Endodermal cell (in vitro differentiated cells): ENCODE measurements at places on chromosomes 3 and 15.

- H3K27me3 ChIP-seq: peaks cover 90% of the 10 kb centered on the region
- H3K27ac ChIP-seq: no peak overlapping the region
- no peaks in the 10 kb centered on the region for H3K36me3 ChIP-seq
- no peak for DNase-seq
Observed at GRCh38 chr3:12423918-12424630, 60.2 kb upstream of the TSEN2 start.

DNA sequence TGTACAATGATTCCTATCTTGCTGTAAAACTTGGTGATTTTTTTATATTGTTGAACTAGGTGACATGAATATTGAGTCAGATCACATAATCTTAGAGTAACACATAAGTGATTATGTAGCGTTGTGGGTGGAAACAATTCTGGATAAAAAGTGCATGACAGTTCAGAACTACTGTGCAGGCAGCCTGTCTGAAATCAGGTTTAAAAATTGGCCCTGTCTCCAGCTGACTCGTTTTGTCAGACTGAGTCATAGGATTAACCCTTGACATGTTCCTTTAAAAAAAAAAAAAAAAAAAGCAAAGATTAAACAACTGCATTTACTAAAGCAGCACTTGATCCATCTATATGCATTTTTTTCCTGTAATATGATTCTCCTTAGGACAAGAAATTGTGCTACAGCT lies 160.0 kb upstream of the CGNL1 start:
- H3K36me3 ChIP-seq: no peaks in the 10 kb centered on the region
- H3K4me1 ChIP-seq: peaks cover 6% of the 10 kb centered on the region
- peak overlapping the region; percentile 3 for H3K27ac ChIP-seq

DNA sequence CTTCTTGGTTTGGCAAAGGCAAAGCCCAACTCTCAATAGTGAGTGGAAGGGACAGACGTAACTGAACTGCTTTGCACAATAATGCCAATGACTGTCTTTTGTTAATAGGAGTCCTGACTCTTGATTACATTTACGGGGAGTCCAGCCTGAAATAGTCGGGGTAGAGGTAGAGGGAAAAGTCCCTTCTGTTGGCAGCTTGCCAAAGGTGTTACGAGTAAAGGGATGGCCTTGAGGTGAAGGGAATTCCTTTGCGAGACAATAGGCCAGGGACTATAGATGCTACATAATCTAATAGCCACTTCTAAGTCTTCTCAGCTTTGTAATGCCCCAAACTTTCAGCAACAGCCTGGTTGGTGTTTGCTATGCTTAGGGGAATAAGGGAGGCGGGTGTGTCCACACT lies 2.2 kb upstream of the SENP2 start:
- peak; percentile 61 for DNase-seq
- no peak overlapping the region for H3K27ac ChIP-seq
- H3K36me3 ChIP-seq: no peaks in the 10 kb centered on the region
- H3K27me3 ChIP-seq: no peaks in the 10 kb centered on the region
- no peak overlapping the region for H3K4me3 ChIP-seq
- no peaks in the 10 kb centered on the region for H3K4me1 ChIP-seq

- no peak overlapping the region for H3K27ac ChIP-seq
- no peaks in the 10 kb centered on the region for H3K27me3 ChIP-seq
- no peaks in the 10 kb centered on the region for H3K36me3 ChIP-seq
- no peak for DNase-seq
- no peak overlapping the region for H3K4me3 ChIP-seq
- no peaks in the 10 kb centered on the region for H3K4me1 ChIP-seq
Observed at GRCh38 chr3:61893840-61894566, 332.6 kb downstream of the PTPRG start.

GRCh38 chr3:80993241-80993945 lies 768.1 kb downstream of the GBE1 start:
- no peak overlapping the region for H3K27ac ChIP-seq
- H3K36me3 ChIP-seq: no peaks in the 10 kb centered on the region
- no peak for DNase-seq

DNA sequence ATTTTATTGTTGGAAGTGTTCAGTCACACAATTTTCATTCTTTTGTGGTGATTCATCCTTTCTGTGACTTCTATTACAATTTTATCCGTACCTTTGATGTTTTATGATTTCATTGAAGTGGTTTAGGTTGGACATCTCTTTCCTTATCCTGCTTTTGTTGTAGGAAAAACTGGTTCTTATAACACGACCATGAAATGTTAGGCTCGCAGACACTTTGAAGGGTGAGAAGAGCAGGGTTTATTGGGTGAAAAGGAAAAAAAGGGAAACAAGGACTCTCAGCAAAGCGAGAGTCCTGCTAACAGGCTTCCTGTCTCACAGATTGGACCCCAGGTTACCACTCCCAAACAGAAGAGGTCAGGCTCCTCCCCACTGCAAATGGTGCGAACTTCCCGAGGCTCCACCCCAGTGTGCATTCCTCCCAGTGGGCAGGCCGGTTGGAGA lies 257.4 kb downstream of the STXBP5L start:
- H3K4me3 ChIP-seq: no peak overlapping the region
- H3K36me3 ChIP-seq: no peaks in the 10 kb centered on the region
- no peaks in the 10 kb centered on the region for H3K27me3 ChIP-seq
- no peak overlapping the region for H3K27ac ChIP-seq
- DNase-seq: peak; percentile 57
- H3K4me1 ChIP-seq: no peaks in the 10 kb centered on the region

DNA sequence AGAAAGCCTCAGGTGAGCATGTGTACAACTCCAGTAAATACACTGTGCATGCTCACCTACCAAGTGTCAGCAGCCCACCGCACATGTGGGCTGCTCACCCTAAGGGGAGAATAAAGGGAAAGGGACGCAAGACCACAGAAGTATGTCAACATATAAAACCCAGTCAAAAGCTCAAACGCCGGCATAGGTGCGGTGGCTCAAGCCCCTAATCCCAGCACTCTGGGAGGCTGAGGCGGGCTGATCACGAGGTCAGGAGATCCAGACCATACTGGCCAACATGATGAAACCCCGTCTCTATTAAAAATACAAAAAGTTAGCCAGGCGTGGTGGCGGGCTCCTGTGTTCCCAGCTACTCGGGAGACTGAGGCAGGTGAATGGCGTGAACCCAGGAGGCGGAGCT lies 732.1 kb downstream of the ZPLD1 start:
- no peak overlapping the region for H3K4me3 ChIP-seq
- no peak for DNase-seq
- H3K27me3 ChIP-seq: no peaks in the 10 kb centered on the region
- H3K27ac ChIP-seq: no peak overlapping the region
- H3K36me3 ChIP-seq: no peaks in the 10 kb centered on the region

- no peaks in the 10 kb centered on the region for H3K27me3 ChIP-seq
- H3K36me3 ChIP-seq: no peaks in the 10 kb centered on the region
- no peak overlapping the region for H3K4me3 ChIP-seq
Observed at GRCh38 chr3:41026394-41027177, 172.7 kb upstream of the CTNNB1 start.

DNA sequence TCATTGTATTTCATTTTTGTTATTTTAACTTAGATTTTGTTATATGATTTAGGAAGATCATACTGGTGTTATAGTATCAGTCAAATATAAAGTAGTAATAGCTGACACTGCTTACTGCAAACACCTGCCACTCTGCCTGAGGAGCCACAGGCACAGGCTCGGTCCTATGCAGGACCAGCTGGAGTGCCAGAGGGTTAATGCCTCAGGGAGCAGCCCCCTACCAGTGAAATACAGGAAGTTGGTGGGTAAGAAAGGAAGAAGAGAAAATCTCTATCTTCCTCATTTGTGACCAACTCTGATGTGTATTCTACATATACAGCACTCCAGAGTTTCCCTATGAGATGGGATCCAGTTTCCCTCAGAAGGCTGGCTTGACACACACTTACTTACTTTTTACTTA lies 593.3 kb downstream of the UNC13C start:
- H3K4me1 ChIP-seq: no peaks in the 10 kb centered on the region
- no peak overlapping the region for H3K27ac ChIP-seq
- H3K36me3 ChIP-seq: no peaks in the 10 kb centered on the region
- H3K27me3 ChIP-seq: no peaks in the 10 kb centered on the region
- DNase-seq: no peak

DNA sequence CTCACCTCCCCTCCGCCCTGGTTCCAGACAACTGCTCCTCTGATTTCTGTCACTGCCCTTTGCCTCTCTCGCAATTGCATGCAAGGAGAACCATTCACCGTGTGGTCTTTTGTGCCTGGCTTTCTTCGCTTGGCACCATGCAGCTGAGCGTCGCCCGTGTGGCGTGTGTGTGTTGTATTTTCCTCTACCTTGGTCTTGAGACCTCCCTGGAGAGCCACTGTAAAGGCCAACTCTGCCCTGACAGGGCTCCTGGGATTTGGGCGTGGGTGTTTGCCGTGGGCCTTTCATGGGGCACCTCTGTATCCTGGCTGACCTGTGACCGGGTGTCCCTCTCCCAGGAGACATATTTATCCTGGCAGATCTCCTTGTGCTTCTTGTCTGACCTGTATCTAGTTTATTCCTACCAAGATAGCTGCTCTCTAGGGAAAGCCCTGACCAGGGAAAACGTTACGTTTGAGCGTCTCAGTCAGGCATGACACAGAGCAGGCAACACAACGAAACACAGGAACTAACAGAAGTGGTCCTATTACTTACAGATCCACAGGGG lies 2.0 kb upstream of the PIGZ start:
- peaks cover 58% of the 10 kb centered on the region for H3K27me3 ChIP-seq
- H3K36me3 ChIP-seq: no peaks in the 10 kb centered on the region
- H3K4me1 ChIP-seq: no peaks in the 10 kb centered on the region
- no peak overlapping the region for H3K27ac ChIP-seq
- H3K4me3 ChIP-seq: no peak overlapping the region
- DNase-seq: no peak

DNA sequence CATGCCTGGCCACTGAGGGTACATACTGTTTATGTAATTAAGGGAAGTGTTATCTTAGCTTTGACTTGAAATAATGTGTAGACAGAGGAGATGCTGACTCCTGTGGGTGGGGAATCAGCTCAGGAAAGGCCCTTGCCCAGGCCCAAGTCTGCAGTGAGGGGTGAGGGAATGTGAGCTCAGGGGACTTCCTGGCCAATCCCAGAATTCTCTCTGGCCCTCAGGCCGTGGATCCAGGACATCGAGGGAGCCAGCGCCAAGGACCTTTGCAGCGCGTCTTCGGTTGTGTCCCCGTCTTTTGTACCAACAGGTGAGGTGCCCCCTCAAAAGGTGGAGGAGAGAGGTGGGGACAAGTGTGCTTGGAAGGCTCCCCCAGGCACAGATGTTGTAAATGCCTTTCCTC lies 6.4 kb downstream of the CIB1 start:
- H3K4me1 ChIP-seq: no peaks in the 10 kb centered on the region
- peaks cover 9% of the 10 kb centered on the region for H3K36me3 ChIP-seq
- no peak overlapping the region for H3K4me3 ChIP-seq
- no peaks in the 10 kb centered on the region for H3K27me3 ChIP-seq

GRCh38 chr3:155443815-155444214 lies 150.3 kb upstream of the STRIT1 start:
- no peak for DNase-seq
- H3K27me3 ChIP-seq: no peaks in the 10 kb centered on the region
- H3K4me3 ChIP-seq: no peak overlapping the region
- H3K27ac ChIP-seq: no peak overlapping the region
- H3K36me3 ChIP-seq: no peaks in the 10 kb centered on the region

- no peak for DNase-seq
- no peaks in the 10 kb centered on the region for H3K36me3 ChIP-seq
- H3K27me3 ChIP-seq: no peaks in the 10 kb centered on the region
- no peaks in the 10 kb centered on the region for H3K4me1 ChIP-seq
- no peak overlapping the region for H3K4me3 ChIP-seq
Observed at GRCh38 chr3:40242216-40242615, 67.3 kb upstream of the EIF1B start.

DNA sequence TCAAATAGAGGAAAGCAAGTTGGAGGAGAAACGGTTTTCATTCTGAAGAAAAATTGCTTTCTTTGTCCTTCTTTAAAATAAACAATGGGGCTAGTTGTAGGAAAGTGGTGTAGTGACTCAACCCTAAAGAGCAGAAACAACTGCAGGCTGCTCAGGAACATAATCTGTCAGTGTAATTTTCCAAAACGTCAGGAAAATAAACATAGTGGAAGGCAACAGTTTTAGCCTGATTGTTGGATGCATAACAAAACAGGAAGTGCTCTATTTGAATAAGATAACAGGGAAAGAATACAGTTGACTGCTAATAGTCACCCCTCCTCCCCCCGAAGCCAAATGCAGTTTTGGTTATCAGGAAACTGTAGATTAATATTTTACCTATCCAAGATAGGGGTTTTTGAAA lies 167.6 kb downstream of the ECT2 start:
- no peak overlapping the region for H3K27ac ChIP-seq
- no peaks in the 10 kb centered on the region for H3K36me3 ChIP-seq
- DNase-seq: no peak

- no peak overlapping the region for H3K27ac ChIP-seq
- no peak for DNase-seq
- no peak overlapping the region for H3K4me3 ChIP-seq
- H3K27me3 ChIP-seq: peaks cover 4% of the 10 kb centered on the region
- no peaks in the 10 kb centered on the region for H3K4me1 ChIP-seq
Observed at GRCh38 chr15:69725957-69726356, 273.3 kb downstream of the RPLP1 start.

GRCh38 chr3:112627419-112627818 lies 13.5 kb downstream of the CCDC80 start:
- no peak overlapping the region for H3K4me3 ChIP-seq
- peaks cover 8% of the 10 kb centered on the region for H3K4me1 ChIP-seq
- no peak for DNase-seq
- no peaks in the 10 kb centered on the region for H3K27me3 ChIP-seq
- no peaks in the 10 kb centered on the region for H3K36me3 ChIP-seq

GRCh38 chr3:184289426-184289938 lies 9.6 kb upstream of the PSMD2 start:
- H3K27ac ChIP-seq: no peak overlapping the region
- no peak overlapping the region for H3K4me3 ChIP-seq
- no peaks in the 10 kb centered on the region for H3K36me3 ChIP-seq
- H3K27me3 ChIP-seq: peaks cover 17% of the 10 kb centered on the region
- H3K4me1 ChIP-seq: no peaks in the 10 kb centered on the region

DNA sequence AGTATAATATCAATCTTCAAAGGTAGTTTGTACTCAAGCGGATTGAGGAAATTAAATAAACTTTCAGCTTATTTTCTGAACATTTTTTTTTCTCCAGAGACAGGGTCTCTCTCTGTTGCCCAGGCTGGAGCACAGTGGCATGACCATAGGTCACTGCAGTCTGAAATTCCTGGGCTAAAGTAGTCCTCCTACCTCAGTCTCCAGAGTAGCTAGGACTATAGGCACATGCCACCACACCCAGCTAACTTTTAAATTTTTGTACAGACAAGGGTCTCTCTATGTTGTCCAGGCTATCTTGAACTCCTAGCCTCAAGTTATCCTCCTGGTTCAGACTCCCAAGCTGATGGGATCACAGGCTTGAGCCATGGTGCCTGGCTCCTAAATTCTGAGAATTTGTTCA lies 97.1 kb downstream of the FAIM start:
- no peak overlapping the region for H3K27ac ChIP-seq
- H3K27me3 ChIP-seq: no peaks in the 10 kb centered on the region

- no peak overlapping the region for H3K27ac ChIP-seq
- no peak for DNase-seq
- no peak overlapping the region for H3K4me3 ChIP-seq
- H3K36me3 ChIP-seq: peaks cover 3% of the 10 kb centered on the region
- H3K4me1 ChIP-seq: no peaks in the 10 kb centered on the region
Observed at GRCh38 chr3:154135511-154136173, 14.5 kb downstream of the ARHGEF26 start.

GRCh38 chr3:11616551-11616950 lies 27.2 kb downstream of the VGLL4 start:
- H3K27ac ChIP-seq: no peak overlapping the region
- H3K27me3 ChIP-seq: no peaks in the 10 kb centered on the region
- H3K36me3 ChIP-seq: no peaks in the 10 kb centered on the region
- peaks cover 38% of the 10 kb centered on the region for H3K4me1 ChIP-seq
- no peak for DNase-seq

- H3K27ac ChIP-seq: no peak overlapping the region
- H3K36me3 ChIP-seq: no peaks in the 10 kb centered on the region
- DNase-seq: no peak
Observed at GRCh38 chr3:105813710-105814109, 55.1 kb downstream of the CBLB start.
